ENCODE measurements at places on chromosomes 3 and 15.
A peak's percentile ranks its signal among the peaks of the same experiment; 100 is the strongest.

- DNase-seq = no peak
Measured at GRCh38 chr3:126540342-126540849, 16.4 kb downstream of the CHST13 start.

GRCh38 chr3:50525987-50526386, 22.6 kb upstream of the CACNA2D2 start:
- peak; percentile 56 for DNase-seq

DNA sequence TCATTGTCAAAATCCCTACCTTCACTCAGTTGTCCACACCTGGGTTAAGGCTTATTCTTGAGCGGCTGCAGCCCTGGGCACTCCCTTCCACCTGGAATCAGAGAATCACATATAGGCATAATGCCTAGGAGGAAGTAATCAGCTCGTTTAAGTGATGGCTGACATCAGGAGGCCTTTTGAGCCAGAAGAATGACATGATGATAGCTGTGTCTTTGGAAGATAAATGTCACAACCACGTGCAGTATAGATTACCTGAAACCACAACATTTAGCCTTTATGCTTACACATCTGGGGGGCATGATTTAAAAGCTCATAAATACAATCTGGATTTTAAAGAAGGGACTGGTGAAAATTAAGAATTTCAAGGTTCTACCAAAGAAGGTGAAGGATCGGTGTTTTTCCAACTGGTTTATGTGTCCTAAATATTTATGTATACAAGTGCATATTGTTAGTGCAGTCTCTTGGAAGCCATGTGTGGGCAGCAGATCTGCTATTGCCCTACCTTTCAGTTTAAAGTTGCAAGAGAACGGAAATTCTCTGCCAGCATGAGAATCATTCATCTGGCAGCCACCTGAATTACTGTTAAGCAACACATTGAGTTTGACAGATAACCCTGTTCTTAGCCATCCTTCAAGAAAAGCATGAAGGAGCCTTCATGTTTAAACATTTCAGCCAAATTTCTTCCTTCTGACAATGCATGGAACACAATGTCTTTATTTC, 163.4 kb upstream of the NR2E3 start:
- DNase-seq = no peak

DNA sequence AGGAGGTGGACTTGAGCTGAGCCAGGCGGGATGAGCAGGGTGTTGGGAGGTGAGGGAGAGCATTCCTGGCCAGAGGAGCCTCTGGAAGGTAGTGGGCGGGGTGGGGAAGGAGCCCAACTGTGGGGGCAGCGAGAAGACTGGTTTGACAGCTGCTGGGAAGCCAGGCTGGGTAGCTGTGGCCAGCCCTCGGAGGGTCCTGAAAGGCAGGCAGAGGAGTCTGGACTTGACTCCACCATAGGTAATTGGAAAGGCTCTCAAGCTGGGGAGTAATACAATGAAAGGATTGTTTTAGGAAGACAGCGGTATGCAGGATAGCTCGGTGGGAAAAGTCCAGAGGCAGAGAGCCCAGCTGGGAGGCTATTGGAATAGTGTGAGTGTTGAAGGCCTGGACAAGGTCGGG, 17.2 kb downstream of the EPHB3 start:
- no peak for DNase-seq

GRCh38 chr3:94081884-94082283, 19.0 kb downstream of the NSUN3 start:
- DNase-seq = no peak

DNA sequence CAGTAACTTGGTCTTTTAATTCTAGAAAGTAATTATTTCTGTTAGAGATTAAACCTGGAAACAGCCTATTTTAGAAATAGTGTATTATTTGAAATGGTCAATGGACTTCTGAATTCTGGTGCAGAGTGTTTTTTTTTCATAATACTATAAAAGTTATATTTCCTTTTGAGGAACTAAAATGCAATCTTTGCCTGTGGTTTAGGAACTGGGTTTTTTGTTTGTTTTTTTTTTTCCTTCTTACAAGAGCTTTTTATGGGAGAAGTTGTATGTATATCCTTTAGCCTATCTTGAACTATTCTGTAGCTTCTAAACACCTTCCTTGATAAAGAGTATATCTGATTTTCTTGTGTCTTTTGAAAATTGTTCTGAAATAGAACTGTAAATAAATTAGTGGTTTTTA, 88.3 kb downstream of the ARIH1 start:
- DNase-seq = no peak

- no peak for DNase-seq
Measured at GRCh38 chr3:157785102-157785826, 282.0 kb upstream of the VEPH1 start.

Measured in stimulated activated naive CD8-positive, alpha-beta T cell treated with anti-CD3 and anti-CD28 coated beads, Interleukin-15, amount 100 ng/mL, for 72 hours (primary cell).